ENCODE measurements at places on chromosomes 13 and 19.

- DNase-seq, result no peak
- no peaks in the 10 kb centered on the region for H3K27me3 ChIP-seq
- H3K36me3 ChIP-seq, result peaks cover 48% of the 10 kb centered on the region
Measured at GRCh38 chr13:97376981-97377380, 57.0 kb upstream of the RAP2A start.

DNA sequence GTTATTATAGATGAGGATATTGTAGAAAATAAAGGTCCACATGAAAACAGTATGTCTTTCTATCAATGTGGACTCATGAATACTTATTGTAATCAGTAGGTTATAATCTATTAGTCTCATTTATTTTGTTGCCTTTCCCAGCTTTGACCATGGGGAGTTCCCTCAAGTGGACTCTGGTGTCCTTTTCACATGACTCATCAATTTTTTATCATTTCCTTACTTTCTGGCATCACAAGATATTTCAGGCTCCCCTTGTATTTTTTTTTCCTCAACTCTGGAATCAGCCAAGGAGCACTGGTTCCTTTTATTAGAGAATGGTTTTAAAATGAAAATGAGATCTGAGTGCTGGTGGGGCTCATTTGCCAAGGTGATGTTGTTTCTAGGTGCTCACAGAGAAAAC, 63.4 kb upstream of the DIAPH3 start:
- no peak for DNase-seq
- H3K36me3 ChIP-seq, result no peaks in the 10 kb centered on the region
- no peak overlapping the region for H3K4me3 ChIP-seq
- no peak overlapping the region for H3K27ac ChIP-seq

GRCh38 chr13:91046715-91047327, 300.7 kb upstream of the MIR17HG start:
- H3K4me1 ChIP-seq, result peaks cover 8% of the 10 kb centered on the region
- H3K27ac ChIP-seq, result no peak overlapping the region
- no peaks in the 10 kb centered on the region for H3K36me3 ChIP-seq
- peaks cover 1% of the 10 kb centered on the region for H3K27me3 ChIP-seq
- no peak for DNase-seq

GRCh38 chr13:101305981-101306411, 110.3 kb downstream of the NALCN start:
- H3K27me3 ChIP-seq, result no peaks in the 10 kb centered on the region
- no peak overlapping the region for H3K27ac ChIP-seq
- H3K4me1 ChIP-seq, result no peaks in the 10 kb centered on the region

DNA sequence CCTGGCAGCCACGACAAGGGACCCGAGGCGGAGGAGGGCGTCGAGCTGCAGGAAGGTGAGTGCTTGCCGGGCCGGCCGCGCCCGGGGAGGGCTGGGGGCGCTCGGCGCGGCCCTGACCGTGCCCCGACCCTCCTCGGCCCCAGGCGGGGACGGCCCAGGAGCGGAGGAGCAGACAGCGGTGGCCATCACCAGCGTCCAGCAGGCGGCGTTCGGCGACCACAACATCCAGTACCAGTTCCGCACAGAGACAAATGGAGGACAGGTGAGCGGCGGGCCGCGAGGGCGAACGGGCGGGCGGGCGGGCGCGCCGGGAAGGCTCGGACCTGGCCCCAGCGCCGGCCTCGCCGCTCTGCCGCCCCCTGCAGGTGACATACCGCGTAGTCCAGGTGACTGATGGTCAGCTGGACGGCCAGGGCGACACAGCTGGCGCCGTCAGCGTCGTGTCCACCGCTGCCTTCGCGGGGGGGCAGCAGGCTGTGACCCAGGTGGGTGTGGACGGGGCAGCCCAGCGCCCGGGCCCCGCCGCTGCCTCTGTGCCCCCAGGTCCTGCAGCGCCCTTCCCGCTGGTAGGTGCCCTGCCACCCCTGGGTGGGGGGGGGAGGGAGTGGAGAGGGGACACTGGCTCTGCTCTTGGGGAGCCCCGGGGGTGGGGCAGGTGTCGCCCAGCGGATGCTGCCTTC, 816 bp downstream of the USF2 start:
- H3K36me3 ChIP-seq, result peaks cover 19% of the 10 kb centered on the region
- peak overlapping the region; percentile 67 for H3K4me3 ChIP-seq

DNA sequence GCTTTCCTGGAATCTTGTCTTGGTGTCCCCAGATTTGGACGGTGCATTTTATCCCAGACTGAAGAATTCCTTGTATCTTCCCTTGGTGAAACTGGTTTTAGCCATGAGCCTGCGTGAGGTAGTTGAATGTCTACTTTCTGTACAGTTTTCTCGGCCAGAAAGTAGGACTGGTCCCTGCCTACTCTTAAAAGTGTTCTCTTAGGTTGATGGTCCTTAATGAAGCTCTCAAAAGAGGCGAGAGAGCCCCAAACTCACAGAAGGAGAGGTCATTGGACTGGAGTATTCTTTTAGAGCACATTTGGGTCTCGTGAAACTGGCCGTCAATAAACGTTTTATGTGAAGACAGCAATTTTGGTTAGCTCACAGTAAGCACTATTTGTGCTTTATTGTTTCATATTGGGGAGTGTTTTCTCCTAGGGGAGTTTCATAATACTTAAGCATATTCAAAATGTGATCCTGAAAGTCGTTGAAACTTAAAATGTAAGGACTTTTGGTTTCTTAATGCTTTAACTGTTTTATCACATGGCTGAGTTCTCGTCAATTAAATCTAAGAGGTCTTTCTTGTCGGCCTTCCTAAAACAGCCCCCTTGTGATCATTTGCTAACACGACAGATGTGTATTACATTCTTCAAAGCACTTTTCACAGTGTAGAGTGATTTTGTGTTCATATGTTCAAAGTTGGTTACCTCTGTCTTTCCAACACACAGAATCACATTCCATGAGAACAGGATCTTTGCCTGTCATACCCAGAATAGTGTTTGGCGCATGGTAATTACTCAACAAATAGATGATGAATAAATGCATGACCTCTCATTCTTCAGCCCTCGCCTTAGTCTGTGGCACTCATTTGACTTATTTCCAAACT, 889 bp downstream of the GTF2F2 start:
- H3K27ac ChIP-seq, result no peak overlapping the region
- peaks cover 2% of the 10 kb centered on the region for H3K4me1 ChIP-seq
- no peaks in the 10 kb centered on the region for H3K36me3 ChIP-seq
- DNase-seq, result no peak

DNA sequence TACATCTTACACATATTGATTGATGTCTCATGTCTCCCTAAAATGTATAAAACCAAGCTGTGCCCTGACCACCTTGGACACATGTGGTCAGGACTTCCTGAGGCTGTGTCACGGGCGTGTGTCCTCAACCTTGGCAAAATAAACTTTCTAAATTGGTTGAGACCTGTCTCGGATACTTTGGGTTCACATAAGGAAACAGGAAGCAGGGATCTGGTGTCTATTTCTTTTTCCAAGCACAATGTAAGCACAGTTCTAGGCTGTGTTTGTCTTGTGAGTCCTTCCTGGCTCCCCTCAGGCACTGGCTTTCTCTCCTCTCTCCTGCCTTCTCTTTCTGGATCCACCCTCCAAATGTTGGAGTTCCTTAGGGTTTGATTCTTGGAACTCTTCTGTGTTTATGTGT, 27.6 kb upstream of the TPT1 start:
- no peak for DNase-seq
- peaks cover 25% of the 10 kb centered on the region for H3K36me3 ChIP-seq
- H3K4me3 ChIP-seq, result no peak overlapping the region
- H3K27me3 ChIP-seq, result no peaks in the 10 kb centered on the region
- H3K4me1 ChIP-seq, result peaks cover 6% of the 10 kb centered on the region

DNA sequence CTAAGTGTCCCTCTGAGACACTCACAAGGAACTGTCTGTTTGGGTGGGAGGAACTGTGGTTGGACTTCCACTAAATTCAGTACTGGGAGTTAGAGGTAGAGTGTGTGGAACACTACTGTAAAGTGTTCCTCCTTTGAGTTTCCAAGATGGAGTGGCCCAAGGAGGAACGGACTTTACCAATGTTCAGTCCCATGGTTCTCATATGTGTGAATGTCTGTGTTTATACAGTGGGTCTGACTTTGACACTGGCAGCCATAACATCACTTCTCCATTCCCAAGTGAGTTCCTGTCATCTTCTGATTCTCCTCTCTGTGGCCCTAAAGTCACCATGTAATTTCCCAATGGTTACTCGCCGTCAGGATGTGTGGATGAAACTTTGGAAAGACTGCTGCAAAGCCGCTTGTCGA, 136.8 kb upstream of the SERP2 start:
- H3K4me3 ChIP-seq, result no peak overlapping the region
- H3K36me3 ChIP-seq, result no peaks in the 10 kb centered on the region
- H3K4me1 ChIP-seq, result peaks cover 32% of the 10 kb centered on the region
- no peak overlapping the region for H3K27ac ChIP-seq

- no peaks in the 10 kb centered on the region for H3K36me3 ChIP-seq
- no peak for DNase-seq
Measured at GRCh38 chr19:34171539-34171876, 796 bp upstream of the LSM14A start.

- no peak overlapping the region for H3K27ac ChIP-seq
- no peaks in the 10 kb centered on the region for H3K27me3 ChIP-seq
- peaks cover 3% of the 10 kb centered on the region for H3K4me1 ChIP-seq
Measured at GRCh38 chr19:38793177-38793576, 4.2 kb downstream of the LGALS7B start.

- H3K27me3 ChIP-seq, result no peaks in the 10 kb centered on the region
- no peak overlapping the region for H3K27ac ChIP-seq
- no peak for DNase-seq
- peaks cover 3% of the 10 kb centered on the region for H3K36me3 ChIP-seq
- peaks cover 8% of the 10 kb centered on the region for H3K4me1 ChIP-seq
- no peak overlapping the region for H3K4me3 ChIP-seq
Measured at GRCh38 chr19:49570997-49571676, 9.2 kb downstream of the NOSIP start.

DNA sequence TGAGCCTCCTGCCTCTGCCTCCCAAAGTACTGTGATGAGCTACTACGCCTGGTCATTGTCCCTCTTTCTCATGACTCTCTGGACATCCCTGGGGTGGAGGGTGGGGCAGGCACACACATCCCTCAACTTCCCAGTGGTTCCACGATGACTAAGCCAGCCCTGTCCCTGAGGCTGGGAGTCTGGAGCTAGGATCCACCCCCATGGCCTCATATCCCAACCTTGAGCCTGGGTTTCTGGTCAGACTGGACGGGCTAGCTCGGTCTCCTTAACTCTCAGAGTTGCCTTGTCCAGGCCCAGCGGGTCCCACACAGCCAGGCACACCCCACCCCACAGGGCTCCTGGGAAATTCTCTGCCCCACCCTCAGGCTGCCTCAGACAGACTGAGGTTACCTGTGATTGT, 19.6 kb downstream of the IER2 start:
- peaks cover 46% of the 10 kb centered on the region for H3K4me1 ChIP-seq
- H3K36me3 ChIP-seq, result no peaks in the 10 kb centered on the region
- no peak overlapping the region for H3K4me3 ChIP-seq
- H3K27ac ChIP-seq, result peak overlapping the region; percentile 87
- no peak for DNase-seq
- H3K27me3 ChIP-seq, result no peaks in the 10 kb centered on the region

GRCh38 chr13:64938660-64939059, 2291.5 kb downstream of the PCDH9 start:
- H3K27me3 ChIP-seq, result no peaks in the 10 kb centered on the region
- H3K27ac ChIP-seq, result no peak overlapping the region
- no peak overlapping the region for H3K4me3 ChIP-seq
- DNase-seq, result no peak
- peaks cover 8% of the 10 kb centered on the region for H3K4me1 ChIP-seq

DNA sequence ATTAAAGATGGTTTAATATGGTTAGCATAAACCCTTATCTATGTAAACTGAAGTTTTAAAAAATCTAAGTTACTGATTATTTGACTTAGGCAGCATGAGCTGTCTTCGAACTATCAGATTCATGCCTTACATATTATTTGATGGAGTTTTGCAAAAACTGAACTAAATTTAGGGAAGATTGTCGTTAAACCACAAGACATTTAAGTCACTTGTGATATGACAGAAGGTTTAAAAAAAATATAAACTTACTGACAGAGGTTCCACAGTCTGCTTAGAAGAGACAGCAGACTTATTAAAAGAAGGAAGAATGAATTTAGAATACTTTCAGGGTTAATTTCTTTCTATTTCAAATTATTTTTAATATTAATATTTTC, 110.9 kb upstream of the FRY start:
- no peak for DNase-seq
- no peaks in the 10 kb centered on the region for H3K27me3 ChIP-seq
- H3K36me3 ChIP-seq, result no peaks in the 10 kb centered on the region
- H3K4me1 ChIP-seq, result no peaks in the 10 kb centered on the region
- no peak overlapping the region for H3K4me3 ChIP-seq
- H3K27ac ChIP-seq, result no peak overlapping the region

DNA sequence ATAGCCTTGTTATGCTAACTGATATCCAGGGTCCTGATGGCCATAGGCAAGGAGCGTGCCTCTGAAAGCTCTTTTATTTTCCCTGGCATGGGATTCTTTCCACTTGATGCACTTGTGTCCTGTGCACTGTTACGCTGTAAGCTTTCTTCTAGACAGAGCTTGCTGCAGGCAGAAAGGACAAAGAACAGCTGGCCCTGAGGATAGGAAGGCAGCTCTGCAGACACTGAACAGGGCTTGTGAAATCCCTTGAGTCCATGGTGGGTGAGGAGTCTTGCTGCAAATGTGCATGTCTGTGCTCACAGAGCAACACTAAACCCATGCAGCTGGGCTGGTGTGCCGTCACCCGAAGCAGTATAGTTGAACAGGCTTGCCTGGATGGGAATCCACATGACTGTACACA, 126.6 kb downstream of the AKAP11 start:
- H3K4me1 ChIP-seq, result no peaks in the 10 kb centered on the region
- DNase-seq, result no peak

DNA sequence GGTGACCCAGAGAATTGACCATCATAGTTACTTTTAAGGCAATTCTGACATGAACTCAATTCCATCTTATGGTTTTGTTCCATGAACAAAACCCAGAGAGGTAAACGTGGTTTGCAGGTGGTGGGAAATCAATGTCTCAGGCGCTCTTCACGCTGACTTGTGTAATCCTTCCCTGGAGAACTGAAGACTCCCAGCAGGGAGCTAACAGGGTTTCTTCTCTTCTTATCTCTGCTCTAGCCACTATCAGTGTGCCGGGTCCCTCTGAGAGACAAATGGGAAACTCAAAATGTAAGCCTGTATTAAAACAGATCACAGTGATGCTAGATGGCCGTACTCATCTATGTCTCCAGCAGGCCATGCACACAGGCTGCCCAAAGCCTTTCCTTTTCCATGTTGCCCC, 57.6 kb upstream of the ARGLU1 start:
- no peaks in the 10 kb centered on the region for H3K36me3 ChIP-seq
- H3K27ac ChIP-seq, result no peak overlapping the region
- H3K4me3 ChIP-seq, result no peak overlapping the region
- DNase-seq, result no peak
- no peaks in the 10 kb centered on the region for H3K27me3 ChIP-seq
- peaks cover 25% of the 10 kb centered on the region for H3K4me1 ChIP-seq

- H3K27ac ChIP-seq, result peak overlapping the region; percentile 12
- H3K27me3 ChIP-seq, result no peaks in the 10 kb centered on the region
- peaks cover 10% of the 10 kb centered on the region for H3K4me1 ChIP-seq
- H3K36me3 ChIP-seq, result peaks cover 5% of the 10 kb centered on the region
- H3K4me3 ChIP-seq, result peak overlapping the region; percentile 92
Measured at GRCh38 chr19:8515317-8515716, 1.4 kb upstream of the ZNF414 start.

DNA sequence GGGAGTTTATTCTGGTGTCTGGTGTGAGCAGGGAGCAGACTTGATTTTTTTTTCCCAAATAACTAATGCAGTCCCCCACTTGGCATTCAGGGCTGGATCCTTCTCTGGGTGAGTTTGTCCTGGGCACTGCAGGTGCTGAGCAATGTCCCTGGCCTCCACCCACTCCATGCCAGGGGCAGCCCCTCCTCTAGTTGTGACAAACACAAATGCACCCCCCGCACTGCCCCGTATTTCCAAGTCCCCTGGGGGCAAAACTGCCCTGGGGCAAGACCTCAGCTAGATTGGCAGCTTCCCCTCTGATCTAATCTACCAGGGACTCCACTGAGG, 6.4 kb downstream of the MOB3A start:
- H3K27me3 ChIP-seq, result no peaks in the 10 kb centered on the region
- H3K36me3 ChIP-seq, result peaks cover 4% of the 10 kb centered on the region
- no peak for DNase-seq
- peak overlapping the region; percentile 69 for H3K27ac ChIP-seq
- H3K4me3 ChIP-seq, result no peak overlapping the region
